ENCODE measurements at places on chromosomes 1 and 21.
A peak's percentile ranks its signal among the peaks of the same experiment; 100 is the strongest.

- DNase-seq = no peak
Measured at GRCh38 chr1:112110031-112110430, 120.6 kb upstream of the KCND3 start.

GRCh38 chr1:57770772-57771171 is 346.9 kb upstream of the DAB1 start:
- DNase-seq = no peak

DNA sequence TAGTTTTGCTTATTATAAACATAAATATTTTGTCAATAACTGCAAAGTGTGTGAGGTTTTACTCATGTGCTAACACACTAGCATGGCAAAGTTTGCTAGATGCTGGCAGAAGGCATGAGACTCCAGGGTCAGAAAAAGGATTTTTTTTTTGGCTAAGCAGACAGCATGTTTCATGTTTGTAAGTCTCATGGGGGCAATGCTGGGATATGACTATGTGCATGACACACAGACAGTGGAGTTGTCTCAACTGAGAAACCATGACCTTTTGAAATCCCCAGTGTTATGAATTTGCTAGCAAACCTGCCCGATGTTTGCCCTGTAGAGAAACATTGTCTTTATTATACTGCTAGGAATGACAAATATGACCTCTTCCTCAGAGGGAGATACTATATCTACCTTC is 448.2 kb downstream of the BRINP3 start:
- DNase-seq = no peak

- DNase-seq = no peak
Measured at GRCh38 chr1:234997201-234997895, 131.3 kb downstream of the TOMM20 start.

DNA sequence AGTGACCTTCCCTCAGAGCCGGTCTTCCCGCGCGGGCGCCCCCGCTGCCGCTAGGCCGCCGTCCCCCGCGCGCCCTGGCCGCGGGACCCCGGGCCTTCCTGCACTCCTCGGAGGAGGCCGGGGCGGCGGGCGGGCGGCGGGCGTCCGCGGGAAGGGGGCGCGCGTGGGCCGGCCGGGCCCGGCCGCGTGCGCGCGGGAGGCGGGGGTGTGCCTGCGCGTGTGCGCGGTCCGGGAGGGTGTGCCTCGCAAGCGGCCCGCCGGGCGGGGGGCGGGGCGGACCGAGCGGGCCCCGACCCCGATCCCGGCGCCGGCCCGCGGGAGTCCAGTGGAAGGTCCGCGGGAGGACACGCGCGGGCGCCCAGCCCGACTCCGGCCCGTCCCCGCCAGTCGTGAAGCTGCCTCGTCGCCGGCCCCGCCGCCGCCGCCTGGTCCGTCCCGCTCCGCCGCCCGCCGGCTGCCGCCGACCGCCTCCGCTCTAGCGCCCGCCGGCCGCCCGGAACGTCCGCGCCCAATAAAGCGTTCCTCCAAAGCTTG is 438 bp downstream of the MRPS6 start:
- DNase-seq = peak; percentile 12

GRCh38 chr1:66725885-66726665 is 26.2 kb upstream of the DYNLT5 start:
- peak; percentile 52 for DNase-seq

DNA sequence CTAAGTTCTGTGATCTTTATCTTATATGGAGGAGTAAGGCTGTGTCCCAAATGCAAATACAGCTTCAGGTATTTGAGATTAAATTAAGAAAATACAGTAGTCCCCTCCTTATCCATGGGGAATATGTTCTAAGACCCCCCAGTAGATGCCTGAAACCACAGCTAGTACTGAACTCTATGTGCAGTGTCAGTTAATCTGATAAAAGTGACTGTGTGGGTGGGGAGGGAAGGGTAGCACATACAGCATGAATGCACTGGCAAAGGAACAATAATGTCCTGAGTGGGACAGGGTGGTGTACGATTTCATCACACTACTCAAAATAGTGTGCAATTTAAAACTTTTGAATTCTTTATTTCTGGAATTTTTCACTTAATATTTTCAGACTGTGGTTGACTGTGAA is 83.1 kb downstream of the HS2ST1 start:
- no peak for DNase-seq
